AG08395 (cell line): ENCODE measurements at places on chromosomes 13 and 19.

DNA sequence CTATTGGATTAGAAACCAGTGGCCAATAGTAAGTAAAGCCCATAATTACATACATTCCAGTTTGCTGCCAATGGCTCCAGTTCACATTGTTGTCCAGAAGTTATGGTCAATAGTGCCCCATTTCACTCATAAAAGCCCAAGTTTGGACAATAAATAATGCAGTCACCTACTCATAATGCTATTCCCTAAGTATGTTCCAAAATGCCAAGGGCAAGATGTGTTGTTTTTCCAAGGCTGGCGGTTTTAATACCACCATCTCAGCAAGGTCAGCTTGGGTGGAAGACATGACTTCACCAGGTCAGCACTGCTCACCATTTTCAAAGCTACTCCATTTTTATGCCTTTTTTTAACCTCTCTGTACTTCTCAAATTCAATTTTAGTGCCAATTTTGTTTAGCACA lies 32.7 kb downstream of the KCTD12 start:
- no peak for DNase-seq

- DNase-seq, result no peak
These were observed 185.6 kb downstream of the MTUS2 start for GRCh38 chr13:29005763-29006120.

GRCh38 chr13:113905942-113906341 lies 42.1 kb upstream of the GAS6 start:
- no peak for DNase-seq

- DNase-seq, result no peak
These were observed 286.3 kb downstream of the TBC1D4 start for GRCh38 chr13:75195495-75196146.

DNA sequence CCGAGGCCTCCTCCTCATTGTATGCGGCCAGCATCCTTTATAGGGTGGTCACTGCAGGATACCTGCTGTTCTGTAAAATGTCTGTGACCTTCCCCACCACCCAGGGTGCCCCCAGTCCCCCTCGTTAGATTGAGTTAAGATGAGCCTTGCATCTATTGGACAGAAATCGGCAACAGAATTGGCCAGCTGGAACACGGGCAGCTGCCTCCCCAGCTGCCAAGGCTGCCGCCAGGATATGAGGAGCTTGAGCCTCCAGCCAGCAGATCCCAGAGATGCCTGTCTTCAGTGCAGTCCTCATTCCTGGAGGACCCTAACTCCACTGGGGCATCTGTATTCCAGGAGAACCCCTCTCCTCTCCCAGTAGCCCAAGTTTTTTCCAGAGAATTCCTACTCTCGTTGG lies 463.0 kb downstream of the TSHZ3 start:
- DNase-seq, result no peak

DNA sequence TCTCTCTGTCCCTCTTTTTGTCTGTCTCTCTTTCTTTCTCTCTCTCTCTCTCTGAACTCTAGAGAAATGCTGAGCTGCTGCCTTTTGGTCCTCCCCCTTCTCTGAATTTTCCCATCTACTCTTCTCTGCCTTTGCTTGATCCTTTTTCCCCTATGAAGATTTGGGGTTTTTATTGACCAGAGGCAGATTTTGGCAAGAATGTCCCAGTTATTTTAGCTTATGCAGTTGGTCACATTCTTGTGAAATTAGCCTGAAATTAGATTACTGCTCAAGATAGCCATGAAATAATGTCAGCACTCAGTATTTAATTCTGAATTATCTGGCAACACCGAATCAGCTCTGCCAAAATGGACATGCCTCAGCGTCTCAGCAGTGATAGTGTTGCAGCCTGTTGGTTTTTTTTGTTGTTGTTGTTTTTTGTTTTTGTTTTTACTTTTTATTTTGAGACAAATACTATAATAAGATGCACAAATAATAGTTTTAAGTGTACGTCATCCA lies 17.2 kb upstream of the SPART start:
- no peak for DNase-seq

DNA sequence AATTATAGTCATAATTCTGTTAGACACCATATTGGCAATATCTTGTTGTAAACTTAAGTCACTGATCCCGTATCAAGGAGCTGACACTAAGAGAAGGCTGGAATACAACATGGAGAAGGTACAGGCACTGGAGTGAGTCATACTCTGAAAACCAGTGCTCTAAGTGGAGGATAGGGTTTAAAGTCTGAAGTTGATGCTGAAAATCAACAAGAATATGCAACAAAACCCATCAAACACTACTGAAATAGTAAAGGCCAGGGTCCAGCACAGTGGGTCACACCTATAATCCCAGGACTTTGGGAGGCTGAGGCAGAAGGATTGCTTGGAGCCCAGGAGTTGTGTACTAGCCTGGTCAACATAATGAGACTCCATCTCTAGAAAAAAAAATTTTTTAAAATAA lies 73.2 kb upstream of the KLF5 start:
- DNase-seq, result no peak
